ENCODE measurements at places on chromosomes 5 and 9.

GRCh38 chr9:85248514-85249312 lies 493.0 kb downstream of the AGTPBP1 start:
- DNase-seq, result no peak

DNA sequence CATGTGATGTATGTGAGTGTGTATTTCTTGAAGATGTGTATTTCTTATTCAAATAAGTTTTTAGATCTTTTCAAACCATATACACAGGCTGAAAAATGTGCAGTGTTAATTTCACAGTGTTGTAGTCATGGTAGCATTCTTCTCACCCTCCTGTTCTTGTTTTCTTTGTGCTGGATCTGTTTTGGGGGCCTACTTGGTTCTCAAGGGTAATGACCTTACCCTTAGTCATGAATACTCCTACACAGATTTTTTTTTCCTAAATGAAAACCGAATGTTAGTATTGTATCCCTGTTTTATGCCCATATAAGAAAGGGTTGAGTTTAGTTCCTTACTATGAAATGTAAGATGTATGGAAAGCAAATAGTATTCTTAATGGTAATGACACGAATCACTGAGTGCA lies 88.0 kb downstream of the SLC44A1 start:
- DNase-seq, result no peak

- no peak for DNase-seq
Observed at GRCh38 chr9:115022760-115023434, 92.5 kb upstream of the TNFSF8 start.

GRCh38 chr5:127428748-127429147 lies 88.7 kb upstream of the PRRC1 start:
- DNase-seq, result no peak

- no peak for DNase-seq
Observed at GRCh38 chr9:100377015-100377414, 24.3 kb upstream of the TEX10 start.

GRCh38 chr9:21841133-21841532 lies 38.7 kb downstream of the MTAP start:
- no peak for DNase-seq

GRCh38 chr9:132440735-132441134 lies 30.7 kb downstream of the CFAP77 start:
- no peak for DNase-seq

- DNase-seq, result peak; percentile 60
Observed at GRCh38 chr5:22852807-22853660, at the start of gene CDH12. CDH12 (minus strand) TSS chr5:22853344.

DNA sequence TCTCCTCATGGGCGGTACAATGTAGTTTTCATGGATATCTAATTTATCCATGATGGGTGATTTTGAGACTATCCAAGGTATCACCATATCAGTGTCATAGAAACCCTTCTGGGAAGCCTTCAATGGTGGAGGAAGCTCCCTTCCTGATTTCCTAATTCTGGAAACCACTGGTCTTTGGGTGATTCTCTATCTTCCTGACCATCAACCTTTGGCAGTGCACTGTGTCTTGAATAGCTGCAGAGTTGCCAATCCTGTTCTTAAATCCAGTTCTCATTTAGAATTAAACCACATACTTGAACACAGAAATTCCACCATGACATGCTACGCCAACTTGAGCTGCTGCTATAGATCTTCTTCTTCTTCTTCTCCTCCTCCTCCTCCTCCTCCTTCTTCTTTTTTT lies 161.7 kb upstream of the KLF9 start:
- DNase-seq, result no peak

GRCh38 chr5:143426437-143426991 lies 23.0 kb upstream of the NR3C1 start:
- DNase-seq, result no peak

- no peak for DNase-seq
Observed at GRCh38 chr9:107208121-107208520, 75.0 kb upstream of the RAD23B start.

- DNase-seq, result no peak
Observed at GRCh38 chr5:39523821-39524220, 99.0 kb upstream of the DAB2 start.

GRCh38 chr9:85212887-85213286 lies 528.9 kb downstream of the AGTPBP1 start:
- no peak for DNase-seq

DNA sequence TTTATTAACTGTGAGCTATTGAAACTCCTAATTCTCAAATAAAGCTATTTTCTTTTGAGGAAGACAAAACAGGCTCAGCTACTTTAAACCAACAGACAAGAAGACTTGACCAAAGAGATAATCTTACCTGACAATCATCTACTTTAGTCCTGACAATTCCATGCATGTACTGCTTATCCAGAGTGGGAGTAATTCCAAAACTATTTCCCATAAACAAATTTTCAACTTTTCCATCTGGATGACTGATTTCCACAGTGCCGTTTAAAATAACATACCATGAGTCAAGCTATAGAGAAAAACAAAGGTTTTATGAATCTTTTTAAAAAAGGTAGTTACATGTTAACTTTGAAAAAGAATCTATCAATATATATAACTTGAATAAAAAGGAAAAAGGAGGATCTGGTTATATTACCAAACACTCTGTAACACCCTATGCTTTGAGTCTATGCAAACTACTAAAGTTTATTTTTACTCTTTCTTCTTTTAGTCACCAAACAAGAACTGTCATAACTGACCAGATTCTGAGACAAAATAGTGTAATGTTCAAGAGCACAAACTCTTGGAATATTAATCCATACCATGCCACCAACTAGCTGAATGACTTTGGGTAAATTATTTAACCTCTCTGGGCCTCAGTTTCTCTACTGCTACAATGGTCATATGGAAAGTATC lies 129.7 kb downstream of the RAPGEF6 start:
- DNase-seq, result no peak

DNA sequence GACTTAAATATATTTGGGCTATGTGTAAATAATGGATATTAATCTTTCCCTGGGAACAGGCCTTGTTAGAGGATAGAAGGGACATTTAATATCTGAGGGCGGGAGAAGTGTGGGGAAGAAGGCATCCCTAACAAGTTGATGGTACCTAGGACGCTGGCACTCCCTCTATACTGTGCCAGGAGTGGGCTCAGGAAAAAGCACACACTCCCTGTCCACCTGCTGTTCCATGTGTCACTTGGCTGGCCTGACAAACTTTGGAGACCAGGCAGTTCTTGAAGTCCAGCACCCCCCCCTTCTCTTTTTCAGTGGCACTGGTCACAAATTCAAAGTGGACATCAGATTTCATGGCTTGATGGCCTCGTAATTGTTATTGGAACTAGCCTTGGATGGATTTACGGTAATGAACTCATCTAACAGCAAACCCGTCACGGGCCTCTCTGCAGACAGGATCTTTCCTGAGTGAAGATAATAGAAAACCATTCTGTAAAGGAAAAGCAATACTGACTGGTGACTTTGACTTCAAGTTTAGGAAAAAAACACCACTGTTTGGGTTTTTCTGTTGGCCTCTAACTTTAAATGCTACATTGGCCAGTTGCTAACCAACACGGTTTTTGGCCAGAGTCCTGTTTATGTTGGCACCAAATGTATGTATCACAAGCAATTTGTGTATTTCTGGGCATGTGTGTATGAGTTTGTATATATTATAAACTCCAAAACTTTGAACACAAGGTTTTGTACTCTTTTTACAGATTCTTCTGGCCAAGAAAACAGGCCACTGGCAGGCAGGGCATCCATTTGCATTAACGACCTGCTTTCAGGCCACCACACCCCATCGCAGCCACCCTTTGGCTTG lies 552.6 kb downstream of the CCDC171 start:
- no peak for DNase-seq

- no peak for DNase-seq
Observed at GRCh38 chr5:86869268-86869667, 251.5 kb downstream of the COX7C start.

GRCh38 chr5:144028636-144029035 lies 141.8 kb downstream of the YIPF5 start:
- DNase-seq, result no peak

- peak; percentile 68 for DNase-seq
Observed at GRCh38 chr9:128412120-128412790, 8.4 kb upstream of the CERCAM start.

DNA sequence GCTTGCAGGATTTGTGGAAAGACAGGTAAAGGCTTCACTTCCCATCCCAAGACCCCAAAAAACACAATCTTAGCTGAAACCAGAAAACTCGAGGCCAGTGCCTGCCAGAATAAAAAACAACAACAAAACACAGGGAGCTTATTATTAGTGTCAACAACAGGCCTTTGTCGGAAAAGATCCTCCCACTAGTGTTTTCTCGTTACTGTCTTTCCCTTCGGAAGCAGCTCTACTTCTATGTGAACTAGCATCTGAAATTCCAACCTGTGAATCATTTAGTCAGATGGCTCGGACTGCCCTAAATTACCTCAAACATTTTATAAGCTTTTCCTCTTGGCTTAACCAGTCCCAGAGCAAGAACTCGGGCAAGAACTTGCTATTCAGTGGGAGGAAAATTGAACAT lies 122.2 kb upstream of the GNA14 start:
- no peak for DNase-seq

DNA sequence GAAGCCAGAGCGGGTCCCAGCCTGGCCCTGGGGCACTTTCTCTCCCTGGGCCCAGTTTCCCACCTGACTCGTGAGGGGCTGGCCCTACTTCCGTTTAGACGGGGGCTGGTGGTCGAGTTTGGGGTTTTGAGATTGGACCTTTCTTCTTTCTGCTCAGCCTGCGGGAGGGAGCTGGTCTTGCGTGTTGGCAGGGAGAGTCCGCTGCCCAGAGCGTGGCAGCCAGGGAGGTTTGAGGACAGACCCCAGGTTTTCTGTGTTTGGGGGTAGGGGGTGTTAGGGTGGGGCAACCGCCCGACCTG lies 6.0 kb upstream of the PITX1 start:
- no peak for DNase-seq

GRCh38 chr5:51599587-51599986 lies 216.3 kb downstream of the ISL1 start:
- no peak for DNase-seq

DNA sequence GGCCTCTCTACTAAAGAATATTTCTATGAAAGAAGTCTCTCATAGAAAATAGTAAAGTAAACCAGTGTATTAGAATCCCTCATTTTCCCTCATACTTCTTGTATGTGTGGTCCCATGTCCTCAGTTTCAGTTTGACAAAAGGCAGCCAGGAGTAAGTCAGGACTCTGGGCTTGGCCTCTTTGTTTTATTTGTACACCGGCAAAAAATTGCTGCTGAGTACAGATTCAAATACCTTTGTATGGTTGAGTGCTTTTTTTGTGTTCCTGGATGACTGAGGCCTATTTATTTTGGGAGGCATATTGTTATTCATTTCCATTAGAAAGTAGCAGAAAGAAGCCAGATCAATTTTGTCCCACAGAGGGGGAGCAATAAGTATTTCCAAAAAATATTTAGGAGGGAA lies 47.3 kb upstream of the CEP78 start:
- no peak for DNase-seq

DNA sequence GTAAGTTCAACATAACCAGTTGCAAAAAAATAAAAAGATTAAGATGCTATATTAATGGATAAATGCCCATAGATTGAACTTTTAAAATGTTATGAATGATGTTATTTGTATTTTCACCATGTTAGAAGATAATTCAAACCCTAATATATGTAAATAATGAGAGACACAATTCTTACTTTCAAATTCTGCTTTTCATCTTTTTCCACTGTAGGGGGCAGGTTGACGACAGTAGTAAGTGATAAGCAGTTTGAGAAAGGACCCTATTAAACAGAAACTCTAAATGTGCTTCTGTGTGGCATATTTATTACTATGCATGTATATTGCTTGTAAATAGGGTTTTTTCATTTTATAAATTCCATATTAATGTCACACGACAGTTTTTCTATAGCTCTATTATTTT lies 591.1 kb downstream of the SEMA5A start:
- DNase-seq, result no peak

DNA sequence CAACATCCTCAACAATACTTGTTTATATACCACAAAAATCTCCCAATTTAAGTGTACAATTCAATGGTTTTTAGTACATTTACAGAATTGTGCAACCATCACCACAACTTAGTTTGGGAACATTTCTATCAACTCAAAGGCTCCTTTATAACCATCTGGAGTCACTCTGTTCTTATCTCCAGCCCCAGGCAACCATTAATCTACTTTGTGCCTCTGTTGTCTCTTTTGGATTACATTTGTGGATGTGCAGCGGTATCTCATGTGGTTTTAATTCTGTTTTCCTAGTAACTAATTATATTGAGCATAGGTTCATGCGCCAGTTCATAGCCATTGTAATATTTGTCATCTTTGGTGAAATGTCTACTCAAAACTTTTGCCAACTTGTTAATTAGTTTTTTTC lies 14.4 kb downstream of the ADAMTS19 start:
- no peak for DNase-seq

DNA sequence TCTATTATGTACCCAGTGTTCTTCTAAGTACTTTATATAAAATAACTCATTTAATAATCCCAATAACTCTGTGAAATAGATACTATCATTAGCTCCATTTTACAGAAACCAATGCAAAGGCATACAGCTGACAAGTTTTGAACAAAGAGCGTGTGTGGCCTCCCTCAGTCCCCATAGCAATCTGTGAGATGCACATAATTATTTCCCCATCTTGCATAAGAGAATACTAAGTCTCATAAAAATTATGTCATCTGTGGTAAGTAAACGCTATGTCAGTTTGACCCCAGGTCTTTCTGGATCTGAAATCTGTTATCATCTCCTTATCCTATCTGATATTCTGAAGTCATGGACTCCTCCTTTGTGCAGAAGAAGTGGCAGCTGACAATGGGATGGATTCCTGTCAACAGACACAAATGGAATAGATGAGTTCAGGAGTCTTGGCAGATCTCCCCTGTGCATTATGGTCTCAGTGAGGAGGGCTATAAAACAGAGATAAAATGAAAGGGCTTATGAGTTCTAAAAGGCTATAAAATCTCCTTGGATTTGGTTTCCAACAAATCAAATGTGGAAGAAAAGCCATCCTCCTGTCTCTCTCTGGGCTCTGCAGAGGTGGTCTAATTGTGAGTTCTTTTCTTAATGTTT lies 162.5 kb upstream of the TLE4 start:
- no peak for DNase-seq

Data from NCI-H146 (cell line).